Stimulated activated CD4-positive, alpha-beta T cell treated with anti-CD3 and anti-CD28 coated beads, Interleukin-12 subunit alpha, Interleukin-12 subunit beta, amount 100 ng/mL, for 24 hours (primary cell): ENCODE measurements at places on chromosomes 12 and 14.
A peak's percentile ranks its signal among the peaks of the same experiment; 100 is the strongest.

GRCh38 chr12:111431772-111432171 lies 26.0 kb downstream of the SH2B3 start:
- DNase-seq, result no peak

GRCh38 chr12:53964315-53964713 lies 8.6 kb upstream of the HOXC11 start:
- DNase-seq, result no peak

DNA sequence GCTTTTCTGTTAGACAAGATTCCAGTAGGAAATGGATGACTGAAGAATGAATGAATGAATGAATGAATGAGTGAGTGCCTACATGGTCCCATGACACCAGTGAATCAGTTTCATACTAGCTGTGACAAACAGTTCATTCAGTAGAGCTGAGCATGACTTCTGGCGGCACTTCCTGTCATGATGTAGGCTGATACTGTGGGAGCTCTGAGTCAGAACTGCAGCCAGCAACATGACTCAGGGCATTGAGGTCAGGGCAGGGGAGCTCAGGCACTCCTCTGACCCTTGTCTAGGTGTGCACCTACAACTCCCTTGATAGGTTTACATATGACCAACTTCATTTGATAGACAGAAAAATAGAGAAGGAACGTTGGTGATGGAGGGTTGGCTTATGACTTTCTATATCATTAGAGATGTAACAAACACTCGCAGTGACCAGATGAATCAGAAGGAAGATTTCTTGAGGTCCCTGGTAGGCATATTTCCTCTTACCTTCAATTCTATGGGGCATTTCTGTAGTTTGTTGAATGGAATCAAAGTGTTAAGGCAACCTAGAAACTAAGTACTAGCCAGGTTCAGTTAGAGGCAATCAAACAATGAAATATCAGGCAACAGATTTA lies 139.3 kb upstream of the ARHGAP5 start:
- DNase-seq, result peak; percentile 53

GRCh38 chr14:96901227-96901626 lies 104.0 kb downstream of the VRK1 start:
- DNase-seq, result no peak

DNA sequence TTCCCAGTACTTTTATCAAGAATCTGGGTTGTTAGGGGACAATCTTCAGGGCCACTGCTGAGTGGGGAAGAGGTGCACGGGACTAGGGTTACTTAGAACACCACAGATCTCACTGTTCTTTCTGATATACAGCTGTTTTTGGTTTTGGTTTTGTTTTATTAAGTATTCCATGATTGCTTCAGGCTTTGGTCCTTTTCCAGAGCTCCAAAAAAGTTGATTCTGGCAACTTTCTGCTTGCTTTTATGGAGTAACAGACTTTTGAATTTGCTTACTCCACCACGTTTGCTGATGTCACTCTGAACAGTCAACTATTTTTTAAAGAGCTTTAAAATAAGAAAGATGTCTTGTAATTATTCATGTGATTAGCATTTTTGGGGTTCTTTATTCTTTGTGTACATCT lies 368.1 kb upstream of the FOXG1 start:
- no peak for DNase-seq

DNA sequence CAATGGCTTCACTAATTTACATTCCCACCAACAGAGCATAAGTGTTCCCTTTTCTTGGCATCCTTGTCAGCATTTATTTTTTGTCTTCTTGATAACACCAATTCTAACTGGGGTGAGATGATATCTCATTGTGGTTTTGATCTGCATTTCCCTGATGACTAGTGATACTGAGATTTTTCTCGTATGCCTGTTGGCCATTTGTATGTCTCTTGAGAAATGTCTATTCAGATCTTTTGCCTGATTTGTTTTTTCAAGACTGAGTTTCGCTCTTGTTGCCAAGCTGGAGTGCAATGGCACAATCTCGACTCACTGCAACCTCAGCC lies 4.7 kb upstream of the PLD4 start:
- no peak for DNase-seq

DNA sequence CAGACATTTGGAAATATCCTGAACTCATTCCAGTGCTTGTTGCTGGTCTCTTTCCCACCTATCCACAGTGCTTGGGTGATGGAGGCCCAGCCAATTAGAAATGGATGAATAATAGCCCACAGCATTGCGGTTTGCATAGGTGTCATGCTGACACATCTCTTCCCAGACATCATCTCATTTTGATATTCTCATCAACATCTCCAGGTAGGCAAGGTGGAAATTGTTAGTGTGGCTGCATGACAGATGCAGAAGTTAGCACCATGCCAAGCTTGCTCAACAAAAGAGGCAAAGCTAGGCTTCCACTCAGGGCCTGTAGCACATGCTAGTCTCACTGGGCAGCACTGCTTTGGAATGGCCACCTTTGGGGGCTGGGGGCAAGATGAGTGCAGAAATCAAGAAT lies 1118.9 kb downstream of the VRK1 start:
- no peak for DNase-seq

DNA sequence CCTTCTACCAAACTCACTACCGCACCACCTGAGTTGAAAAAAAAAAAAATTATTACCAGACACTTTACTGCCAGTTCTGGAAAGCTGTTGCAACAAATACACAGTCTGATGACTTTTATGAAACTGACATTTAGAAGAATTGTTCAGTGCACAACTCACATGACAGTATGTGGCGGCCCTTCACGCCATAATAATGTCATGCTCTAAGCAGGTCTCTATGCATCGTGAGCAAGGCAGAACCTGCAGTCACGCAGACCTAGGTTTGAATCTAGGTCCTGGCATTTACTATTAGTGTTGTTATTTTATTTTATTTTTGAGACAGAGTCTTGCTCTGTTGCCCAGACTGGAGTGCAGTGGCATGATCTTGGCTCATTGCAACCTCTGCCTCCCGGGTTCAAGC lies 8.1 kb downstream of the MYL2 start:
- no peak for DNase-seq

DNA sequence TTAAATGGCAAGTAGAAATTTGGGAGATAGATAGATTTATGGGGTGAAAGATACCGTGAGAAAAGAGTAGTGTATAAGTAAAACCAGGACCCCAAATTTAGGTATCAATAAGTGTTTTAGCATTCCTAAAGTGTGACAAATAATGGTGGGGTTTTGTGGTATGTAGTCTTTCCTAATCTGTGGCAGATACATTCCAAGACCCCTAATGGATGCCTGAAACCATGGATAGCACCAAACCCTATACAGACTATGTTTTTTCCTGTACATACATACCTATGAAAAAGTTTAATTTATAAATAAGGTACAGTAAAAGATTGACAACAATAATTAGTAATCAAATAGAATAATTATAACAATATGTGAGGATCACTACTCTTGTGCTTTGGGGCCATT lies 14.4 kb upstream of the TCP11L2 start:
- no peak for DNase-seq

- no peak for DNase-seq
These were observed 96.7 kb downstream of the CHST11 start for GRCh38 chr12:104553421-104553820.

DNA sequence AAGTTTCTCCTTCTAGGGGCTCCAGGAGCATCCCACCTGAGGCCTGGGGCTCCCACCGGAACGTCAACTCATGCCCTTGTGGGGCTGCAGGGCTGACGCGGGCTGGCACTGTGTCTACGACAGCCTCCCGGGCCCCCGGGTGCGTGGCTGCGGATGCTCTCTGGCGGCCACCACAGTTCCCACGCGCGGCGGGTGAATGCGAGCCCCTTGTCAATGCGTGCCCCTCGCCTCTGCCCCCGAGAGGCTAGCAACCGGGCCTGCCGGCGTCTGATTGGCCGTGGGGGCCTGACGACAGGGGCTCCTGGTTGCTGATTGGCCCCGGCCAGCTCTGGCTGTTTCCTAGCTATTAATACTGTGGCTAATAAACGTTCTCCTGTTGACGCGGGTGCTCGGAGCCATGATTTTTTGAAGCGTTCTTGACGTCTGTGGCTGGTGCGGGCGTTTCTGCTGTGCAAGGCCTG lies 1.8 kb upstream of the MEG3 start:
- DNase-seq, result no peak

GRCh38 chr12:98671459-98671858 lies 26.4 kb downstream of the APAF1 start:
- DNase-seq, result no peak

DNA sequence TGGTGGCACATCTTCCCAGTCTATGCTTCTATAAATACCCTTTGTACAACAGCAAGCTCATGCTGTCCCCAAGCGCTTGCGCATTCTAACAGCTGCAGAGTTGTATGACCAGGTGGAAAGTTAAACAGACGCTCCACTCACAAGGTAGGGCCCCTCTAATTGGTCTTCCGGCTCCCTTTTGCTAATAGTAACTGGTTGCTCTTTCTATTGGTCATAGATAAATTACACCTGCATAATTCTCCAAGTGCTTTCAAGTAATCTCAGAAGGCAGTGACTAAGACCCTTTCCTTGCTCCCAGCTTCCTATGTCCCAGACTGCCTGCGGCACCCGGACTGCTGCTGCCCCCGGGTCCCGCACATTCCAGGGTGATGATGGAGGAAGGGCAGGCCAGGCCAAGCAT lies 6.1 kb upstream of the TSPAN9 start:
- no peak for DNase-seq

DNA sequence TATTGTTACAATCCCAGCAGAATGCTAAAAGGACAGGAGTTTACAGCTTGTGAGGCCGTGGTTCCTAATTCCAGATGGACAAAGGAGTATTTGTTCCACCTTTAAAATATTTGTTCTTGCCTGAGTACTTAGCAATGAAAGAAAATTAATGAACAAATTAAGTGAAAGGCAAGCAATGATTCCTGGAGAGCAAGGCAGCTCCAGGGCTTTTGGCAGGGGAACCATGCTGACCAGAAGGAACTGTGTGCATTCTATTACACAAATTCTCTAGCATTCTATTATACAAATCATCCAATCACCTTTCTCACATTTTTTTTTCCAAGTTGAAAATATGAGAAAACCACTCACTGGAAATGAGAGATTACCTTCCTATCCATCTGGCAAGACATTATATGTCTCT lies 1.8 kb upstream of the BMAL2 start:
- no peak for DNase-seq

- DNase-seq, result no peak
These were observed 48.0 kb downstream of the USP15 start for GRCh38 chr12:62308201-62308600.

DNA sequence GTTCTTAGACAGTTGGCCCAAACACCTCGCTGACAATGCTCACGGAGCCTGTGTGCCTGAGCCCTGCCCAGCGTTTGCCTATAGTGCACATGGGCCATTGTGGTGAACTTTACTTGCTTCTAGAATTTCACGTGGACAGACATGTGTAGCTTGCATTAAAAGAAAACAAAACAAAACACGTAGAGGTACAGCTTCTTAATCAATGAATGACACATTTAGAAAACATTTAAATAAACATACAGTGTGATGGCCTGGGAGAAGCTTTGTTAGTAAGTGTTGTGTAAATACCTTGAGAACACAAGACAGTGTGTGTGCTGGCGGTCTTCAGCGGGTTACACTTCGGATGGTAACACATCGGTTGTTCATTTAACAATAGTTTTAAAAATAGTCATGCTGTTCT lies 38.1 kb downstream of the SMOC1 start:
- DNase-seq, result no peak

DNA sequence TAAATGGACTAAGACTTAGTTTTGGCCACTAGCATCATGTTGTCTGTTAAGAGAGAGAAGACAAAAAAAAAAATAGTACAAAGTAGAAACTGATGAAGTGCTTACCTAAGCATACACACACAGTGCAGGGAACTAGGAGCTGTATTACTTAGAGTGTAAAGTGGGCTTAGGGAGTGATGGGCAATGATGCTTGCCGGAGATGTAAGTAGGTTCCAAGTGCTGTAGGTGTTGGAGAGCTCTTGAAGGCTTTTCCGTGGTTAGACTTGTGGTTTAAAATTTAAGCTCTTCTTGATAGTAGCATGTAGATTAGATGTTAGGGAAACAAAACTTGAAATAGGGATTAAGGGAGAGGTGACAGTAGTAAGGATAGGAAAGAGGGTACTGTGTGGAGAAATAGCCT lies 34.7 kb downstream of the MIA2 start:
- no peak for DNase-seq

- no peak for DNase-seq
These were observed 62.8 kb downstream of the BEGAIN start for GRCh38 chr14:100524233-100524932.

DNA sequence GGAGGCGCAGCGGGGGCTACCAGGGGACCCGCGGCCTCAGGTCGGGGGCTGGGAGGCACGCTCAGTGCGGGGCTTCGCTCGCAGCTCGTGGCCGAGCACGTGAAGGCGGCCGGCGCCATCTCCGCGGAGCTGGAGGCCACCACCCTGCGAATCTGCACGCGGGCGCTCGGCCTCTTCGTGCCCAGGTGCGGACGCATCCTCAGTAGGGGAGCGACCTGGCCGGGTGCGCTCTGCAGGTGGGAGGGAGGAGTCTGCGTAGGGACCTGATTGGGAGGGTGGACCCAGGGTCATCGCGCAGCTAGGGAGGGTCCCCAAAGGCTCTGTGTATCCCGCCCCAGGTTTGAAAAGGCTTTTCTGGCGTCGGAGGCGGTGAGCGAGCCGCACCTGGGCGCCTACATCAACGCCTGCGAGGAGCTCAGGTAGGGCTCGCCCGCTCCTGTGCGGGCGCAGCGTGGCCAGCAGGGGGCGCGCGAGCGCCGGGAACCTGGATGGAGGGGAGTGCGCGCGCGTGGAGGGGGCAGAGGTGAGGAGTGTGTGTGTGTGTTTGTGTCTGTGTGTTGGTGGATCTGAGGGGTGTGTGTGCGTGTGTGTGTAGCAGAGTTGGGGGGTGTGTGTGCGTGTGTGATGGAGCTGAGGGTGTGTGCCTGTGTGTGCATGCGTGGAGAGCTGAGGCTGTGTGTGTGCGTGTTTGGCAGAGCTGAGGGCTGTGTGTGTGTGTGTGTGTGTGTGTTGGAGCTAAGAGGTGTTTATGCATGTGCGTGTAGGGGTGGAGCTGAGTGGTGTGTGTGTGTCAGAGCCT lies 10.3 kb downstream of the EXOC3L4 start:
- peak; percentile 43 for DNase-seq

- DNase-seq, result no peak
These were observed 67.3 kb upstream of the FUT8 start for GRCh38 chr14:65345266-65345665.

- no peak for DNase-seq
These were observed 83.0 kb upstream of the ZDHHC17 start for GRCh38 chr12:76680940-76681339.

DNA sequence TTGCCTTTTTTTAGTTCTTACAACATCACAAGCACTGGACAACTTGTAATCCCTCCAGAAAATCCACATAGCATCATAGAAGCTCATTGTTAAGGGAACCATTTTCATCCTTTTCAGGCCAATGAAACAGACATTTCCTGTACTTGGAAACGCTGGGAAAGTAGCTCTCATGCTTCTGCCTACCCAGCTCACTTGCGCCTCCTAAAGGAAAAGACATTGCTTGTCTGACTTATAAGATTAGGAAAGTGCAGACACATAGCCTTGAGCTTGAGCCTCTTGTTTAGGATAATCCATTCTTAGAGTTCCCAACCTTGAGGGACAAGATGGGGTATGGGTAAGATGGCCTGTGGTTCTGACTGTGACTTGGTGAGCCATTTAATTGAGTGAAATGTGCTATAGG lies 589.5 kb downstream of the NOVA1 start:
- no peak for DNase-seq
